H7 (cell line): ENCODE measurements at places on chromosomes 16 and 17. TPM values are rescaled to one million over a fixed set of nuclear protein-coding genes. Genes with fewer than 3 reads are reported as not detected.

- DNase-seq: peak; percentile 84
Observed at GRCh38 chr17:58193641-58194255, 1.2 kb downstream of the EPX start.

DNA sequence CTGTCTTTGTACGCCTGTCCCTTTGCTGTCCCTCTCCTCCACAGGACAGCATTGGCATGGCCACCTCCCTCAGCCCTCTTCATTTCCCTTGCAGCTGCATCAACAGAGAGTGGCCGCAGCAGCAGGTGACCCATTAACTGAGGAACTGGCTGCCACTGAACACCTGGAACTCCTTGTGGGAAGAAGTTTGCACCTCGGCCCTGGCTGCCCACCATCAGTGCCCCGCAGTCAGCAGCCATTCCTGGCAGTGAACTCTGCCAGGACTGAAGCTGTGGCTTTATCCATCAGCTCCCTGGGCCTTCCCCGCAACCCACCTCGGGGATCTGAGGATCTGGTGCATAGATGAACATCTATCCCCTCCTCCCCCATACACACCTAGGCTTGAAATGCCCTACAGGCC is 13.1 kb upstream of the RNF135 start:
- DNase-seq: no peak

DNA sequence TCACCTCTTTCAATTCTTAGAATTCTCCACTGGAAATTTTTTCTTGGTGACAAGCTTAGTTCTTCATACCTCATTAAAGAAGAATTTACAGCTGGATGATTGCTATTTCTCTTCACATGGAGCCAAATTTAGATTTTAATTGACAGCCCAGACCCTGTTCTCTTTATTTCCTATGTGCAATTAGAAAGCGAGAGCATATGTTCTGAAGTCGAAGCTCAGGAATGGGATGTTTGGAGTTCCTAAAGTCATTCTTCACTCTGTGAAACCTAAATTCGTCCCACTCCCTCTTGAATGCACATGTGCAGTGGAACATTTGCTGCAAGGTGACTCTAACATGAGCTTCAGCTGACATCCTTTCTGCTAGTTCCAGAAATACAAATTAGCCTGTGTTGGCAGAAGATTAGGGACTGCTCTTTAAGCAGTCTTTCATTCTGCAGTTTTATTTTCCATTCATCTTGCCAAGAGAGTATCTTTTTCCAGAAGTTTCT is 129.3 kb upstream of the KCNJ16 start:
- no peak for DNase-seq

DNA sequence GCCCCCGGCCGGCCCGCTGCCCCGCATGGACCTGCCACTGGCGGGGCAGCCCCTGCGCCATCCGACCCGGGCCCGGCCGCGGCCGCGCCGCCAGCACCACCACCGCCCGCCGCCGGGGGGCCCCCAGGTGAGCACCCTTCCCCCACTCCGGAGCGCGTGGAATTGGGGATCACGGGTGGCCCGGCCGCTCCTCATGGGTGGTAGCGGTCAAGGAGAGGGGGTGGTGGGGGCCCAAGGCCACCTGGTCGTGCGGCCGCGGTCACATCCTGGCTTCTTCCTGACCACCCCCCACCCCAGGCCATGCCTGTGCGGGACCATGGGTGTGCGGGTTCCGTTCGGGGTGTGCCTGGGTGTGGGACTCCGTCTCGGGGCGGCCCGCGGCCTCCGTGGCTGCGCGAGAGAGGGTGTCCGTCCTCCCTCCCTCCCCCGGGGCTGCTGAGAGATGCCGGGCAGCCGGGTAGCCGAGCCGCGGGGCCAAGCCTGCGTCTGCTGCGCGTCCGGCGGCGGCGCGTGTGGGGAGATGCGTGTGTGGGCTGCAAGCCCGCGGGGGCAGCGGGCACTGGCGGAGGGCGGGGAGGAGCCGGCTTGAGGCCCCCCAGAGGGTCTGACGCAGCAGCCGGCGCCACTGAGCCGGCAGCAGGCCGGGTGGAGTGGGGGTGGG is 6.8 kb downstream of the ACD start:
- DNase-seq: peak; percentile 86

The SSTR5 gene
- total RNA-seq: 0.18 and 0.21 TPM in 2 replicates

DNA sequence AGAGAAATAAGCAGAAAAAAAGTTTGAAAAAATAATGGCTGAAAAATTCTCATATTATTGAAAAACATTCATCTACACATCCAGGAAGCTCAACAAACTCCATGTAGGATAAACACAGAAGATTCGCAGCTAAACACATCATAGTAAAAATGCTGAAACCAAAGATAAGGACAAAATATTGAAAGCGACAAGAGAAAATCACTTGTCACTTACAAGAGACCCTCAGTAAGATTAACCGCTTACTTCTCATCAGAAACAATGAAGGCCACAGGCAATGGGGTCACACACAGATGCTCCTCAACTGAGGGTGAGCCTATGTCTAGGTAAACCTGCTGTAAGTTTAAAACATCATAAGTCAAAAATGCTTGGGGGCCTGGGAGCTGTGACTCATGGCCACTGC is 38.1 kb upstream of the METRNL start:
- peak; percentile 8 for DNase-seq

The ZNF469 gene
- total RNA-seq: 0.28 and 0.44 TPM in 2 replicates

The HSPB9 gene
- total RNA-seq: 0.10 and 0.22 TPM in 2 replicates

The CEMP1 gene
- total RNA-seq: not detected in 2 replicates

GRCh38 chr17:42509409-42509808 is 26.6 kb upstream of the NAGLU start:
- DNase-seq: no peak

- no peak for DNase-seq
Observed at GRCh38 chr17:40610359-40610758, 37.3 kb downstream of the SMARCE1 start.

The OR1A1 gene
- total RNA-seq: not detected in 2 replicates

The ZNF423 gene
- 42.9 and 43.6 TPM in 2 replicates for total RNA-seq

The KRTAP16-1 gene
- not detected in 2 replicates for total RNA-seq

GRCh38 chr17:70552982-70553334 is 383.6 kb downstream of the KCNJ2 start:
- no peak for DNase-seq

GRCh38 chr16:27745348-27745747 is 195.4 kb downstream of the KATNIP start:
- DNase-seq: no peak

The KAT8 gene
- total RNA-seq: 61.7 and 77.2 TPM in 2 replicates

DNA sequence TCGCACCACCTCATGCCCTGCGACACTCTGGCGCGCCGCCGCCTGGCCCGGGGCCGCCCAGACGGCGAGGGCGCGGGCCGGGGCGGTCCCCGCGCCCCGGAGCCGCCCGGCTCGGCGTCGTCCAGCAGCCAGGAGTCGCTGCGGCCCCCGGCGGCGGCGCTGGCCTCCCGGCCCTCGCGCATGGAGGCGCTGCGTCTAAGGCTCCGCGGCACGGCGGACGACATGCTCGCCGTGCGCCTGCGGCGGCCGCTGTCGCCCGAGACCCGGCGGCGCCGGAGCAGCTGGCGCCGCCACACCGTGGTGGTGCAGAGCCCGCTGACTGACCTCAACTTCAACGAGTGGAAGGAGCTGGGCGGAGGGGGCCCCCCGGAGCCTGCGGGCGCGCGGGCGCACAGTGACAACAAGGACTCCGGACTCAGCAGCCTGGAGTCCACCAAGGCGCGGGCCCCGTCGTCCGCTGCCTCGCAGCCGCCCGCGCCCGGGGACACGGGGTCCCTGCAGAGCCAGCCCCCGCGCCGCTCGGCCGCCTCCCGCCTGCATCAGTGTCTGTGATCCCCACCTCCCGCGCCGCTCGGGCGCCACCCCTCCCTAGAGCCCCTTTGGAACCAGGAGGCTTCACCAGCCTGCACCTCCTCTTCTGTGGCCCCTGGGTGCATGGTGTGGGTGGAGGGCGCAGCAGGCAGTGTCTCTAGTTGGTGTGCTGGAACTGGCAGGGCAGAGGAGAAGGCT is 82.3 kb downstream of the ARHGAP23 start:
- peak; percentile 94 for DNase-seq

- DNase-seq: no peak
Observed at GRCh38 chr17:16329519-16330271, 23.6 kb downstream of the CENPV start.

GRCh38 chr17:29176558-29177351 is 3.4 kb downstream of the MYO18A start:
- DNase-seq: peak; percentile 90

DNA sequence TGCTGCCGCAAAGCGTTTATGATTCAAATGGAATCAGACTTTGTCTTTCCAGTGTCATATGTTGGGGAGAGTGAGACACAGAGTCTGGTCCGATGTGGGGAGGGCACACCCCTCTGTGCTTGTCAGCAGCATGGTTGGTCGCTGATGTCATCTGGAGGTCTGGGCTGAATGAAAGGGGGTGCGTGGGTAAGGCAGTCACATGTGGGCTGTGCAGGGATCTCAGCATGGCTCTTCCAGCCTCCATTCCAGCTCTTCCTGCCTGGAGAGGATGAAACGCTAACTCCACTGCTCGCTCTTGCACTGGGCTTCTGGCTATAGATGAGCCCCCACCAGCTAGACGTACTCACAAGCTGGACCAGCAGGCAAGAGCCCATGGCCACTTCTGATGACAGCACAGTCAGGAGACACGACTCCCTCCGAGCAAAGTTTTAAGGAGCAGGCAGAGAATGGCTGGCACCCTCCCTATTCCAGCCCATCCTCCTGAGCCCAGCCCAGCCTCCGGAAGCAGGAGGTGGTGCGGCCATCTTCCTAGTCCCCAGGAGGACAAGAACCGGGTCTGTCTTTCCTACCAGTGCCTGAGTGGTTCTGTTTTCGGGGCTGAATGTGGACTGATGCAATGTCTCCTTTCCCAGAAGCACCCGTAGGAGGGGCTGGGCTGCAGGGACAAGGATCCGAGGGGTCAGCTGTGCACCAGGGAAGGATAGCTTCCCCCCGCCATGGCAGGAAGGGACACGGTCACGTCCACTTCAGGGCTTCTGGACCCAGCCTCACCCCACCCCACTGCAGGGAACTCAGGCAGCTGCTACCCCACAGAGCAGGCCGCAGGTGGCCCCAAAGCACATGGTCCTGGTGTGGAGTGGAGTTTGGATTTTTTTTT is 41.5 kb upstream of the CBFA2T3 start:
- no peak for DNase-seq

- peak; percentile 59 for DNase-seq
Observed at GRCh38 chr16:87701505-87701921, 64.3 kb downstream of the KLHDC4 start.

GRCh38 chr17:19414396-19415280 is 3.6 kb downstream of the RNF112 start:
- DNase-seq: peak; percentile 39

The STX1B gene
- total RNA-seq: 1.3 and 4.1 TPM in 2 replicates

DNA sequence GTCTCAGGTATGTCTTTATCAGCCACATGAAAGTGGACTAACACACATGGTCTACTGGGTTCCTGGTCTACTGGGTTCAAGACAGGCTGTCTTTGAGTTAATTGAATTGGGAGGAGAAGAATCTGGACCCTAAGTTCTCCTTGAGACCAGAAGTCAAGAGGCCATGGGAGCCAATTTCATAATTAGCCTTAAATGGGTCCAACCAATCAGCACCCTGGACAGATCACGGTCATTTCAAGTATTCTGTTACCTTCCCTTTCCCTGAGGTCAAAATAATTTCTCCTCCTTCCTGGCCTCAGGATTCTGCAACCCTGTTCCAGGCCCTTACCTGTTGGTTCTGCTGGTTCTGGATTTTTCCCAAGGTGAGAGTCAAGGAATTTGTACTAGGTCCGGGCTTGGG is 23.8 kb downstream of the OSBPL7 start:
- DNase-seq: peak; percentile 46

The GDPD3 gene
- total RNA-seq: 0.31 and 1.8 TPM in 2 replicates

- DNase-seq: peak; percentile 63
Observed at GRCh38 chr17:29149431-29150064, 30.6 kb downstream of the MYO18A start.

- no peak for DNase-seq
Observed at GRCh38 chr16:77328768-77329167, 106.1 kb downstream of the ADAMTS18 start.

The IGF2BP1 gene
- total RNA-seq: 105 and 124 TPM in 2 replicates

The CRK gene
- 60.5 and 68.4 TPM in 2 replicates for total RNA-seq

DNA sequence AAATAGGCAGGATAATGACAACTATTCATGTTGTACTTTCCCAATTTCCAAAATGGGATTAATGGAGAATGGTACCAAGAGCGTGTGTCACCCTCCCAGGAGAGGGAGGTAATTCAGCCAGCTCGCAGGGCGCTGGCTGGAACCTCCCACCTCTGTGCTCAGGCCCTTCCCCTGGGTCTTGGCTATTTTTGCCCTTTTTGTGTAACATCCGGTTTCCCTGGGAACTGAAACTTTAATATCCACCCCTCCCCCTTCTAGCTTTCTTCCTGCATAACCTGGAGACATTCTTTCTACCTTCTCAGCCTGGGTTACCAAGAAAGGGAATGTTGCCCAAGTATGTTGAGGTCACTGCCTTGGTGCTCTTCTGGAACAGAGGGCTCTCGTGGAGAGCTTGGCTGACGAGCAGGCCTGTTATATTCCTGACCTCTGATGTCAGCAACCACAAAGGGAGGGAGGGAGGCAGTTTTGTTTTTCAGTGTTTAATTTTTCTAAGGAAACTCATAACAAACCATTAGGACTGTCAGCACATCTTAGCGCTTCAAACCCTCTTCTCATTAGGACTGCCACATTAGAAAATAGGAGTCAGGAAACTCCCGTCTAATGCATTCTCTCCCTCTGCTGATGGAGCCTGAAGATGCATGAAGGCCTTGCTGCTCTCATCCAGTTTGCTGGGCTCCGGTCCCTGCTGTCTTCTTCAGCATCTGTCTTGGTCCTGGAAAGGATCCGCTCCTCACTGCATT is 25.6 kb downstream of the ITGB3 start:
- no peak for DNase-seq

The HAS3 gene
- 6.0 and 16.3 TPM in 2 replicates for total RNA-seq

GRCh38 chr17:15233022-15233805 is 31.9 kb downstream of the PMP22 start:
- DNase-seq: peak; percentile 70

DNA sequence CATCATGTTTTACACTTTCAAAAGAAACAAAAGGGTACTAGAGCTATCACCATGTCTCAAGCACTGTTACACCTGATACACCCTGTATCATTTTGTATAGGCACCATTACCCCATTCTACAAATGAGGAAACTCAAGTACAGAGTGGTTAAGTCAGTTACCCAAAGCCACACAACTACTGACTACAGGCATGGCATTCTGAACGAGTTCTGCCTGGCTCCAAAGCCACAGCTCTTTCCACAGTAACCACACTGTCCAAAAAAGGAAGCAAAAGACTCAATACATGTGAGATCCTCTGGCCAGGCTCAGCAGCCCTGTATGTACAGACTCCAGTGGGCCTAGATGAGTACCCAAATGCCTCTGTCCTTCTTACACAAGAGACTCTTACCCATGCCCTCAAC is 4.7 kb downstream of the DYNC1LI2 start:
- DNase-seq: no peak

The SLC5A11 gene
- not detected in 2 replicates for total RNA-seq

DNA sequence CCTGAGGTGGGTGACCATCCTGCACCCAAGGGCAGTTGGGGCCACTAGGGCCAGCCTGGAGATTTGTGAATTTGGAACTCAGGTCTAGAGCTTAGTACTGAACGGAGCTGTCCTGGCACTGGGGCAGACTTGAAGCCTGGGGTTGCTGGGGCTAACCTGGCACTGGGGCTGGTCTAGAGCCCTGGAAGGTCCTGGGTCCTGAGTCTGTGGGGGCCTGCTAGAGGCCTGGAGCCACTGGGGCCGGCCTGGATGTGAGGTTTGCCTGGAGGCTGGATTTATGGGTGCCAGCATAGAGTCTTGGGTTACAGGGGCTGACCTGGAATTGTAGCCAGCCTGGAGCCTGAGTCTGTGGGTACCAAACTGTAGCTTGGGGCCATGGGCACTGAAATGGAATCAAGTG is 1216.9 kb downstream of the CDH11 start:
- no peak for DNase-seq
